Stimulated activated CD4-positive, alpha-beta T cell treated with anti-CD3 and anti-CD28 coated beads, Interleukin-15, amount 100 ng/mL, for 1 hour (primary cell): ENCODE measurements at places on chromosomes 6 and 20.

GRCh38 chr20:36856691-36857635, 19.0 kb upstream of the TLDC2 start:
- DNase-seq, result no peak

- DNase-seq, result no peak
These were observed 6.8 kb upstream of the TSHZ2 start for GRCh38 chr20:52965380-52965779.

DNA sequence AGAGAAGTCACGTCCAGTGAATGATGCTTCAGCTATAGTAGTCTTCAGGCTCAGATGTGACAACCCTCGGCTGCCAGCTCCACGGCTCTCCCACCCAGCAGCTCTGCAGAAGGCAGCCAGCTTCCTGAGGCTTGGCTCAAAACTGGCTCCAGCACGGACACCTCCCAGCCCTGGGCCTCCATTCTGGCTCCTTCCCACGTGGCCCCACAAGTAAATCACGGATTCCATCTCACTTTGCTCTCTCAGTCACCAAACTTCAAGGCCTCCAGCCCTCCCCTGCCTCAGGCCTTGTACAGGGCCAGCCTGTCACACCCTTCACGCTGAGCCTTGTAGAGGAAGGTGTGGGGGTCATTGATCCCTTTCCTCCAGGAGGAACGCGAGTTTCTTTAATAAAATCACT, 55.8 kb downstream of the GTF2H5 start:
- DNase-seq, result no peak

- no peak for DNase-seq
These were observed 54.3 kb downstream of the SERAC1 start for GRCh38 chr6:158113802-158114201.

DNA sequence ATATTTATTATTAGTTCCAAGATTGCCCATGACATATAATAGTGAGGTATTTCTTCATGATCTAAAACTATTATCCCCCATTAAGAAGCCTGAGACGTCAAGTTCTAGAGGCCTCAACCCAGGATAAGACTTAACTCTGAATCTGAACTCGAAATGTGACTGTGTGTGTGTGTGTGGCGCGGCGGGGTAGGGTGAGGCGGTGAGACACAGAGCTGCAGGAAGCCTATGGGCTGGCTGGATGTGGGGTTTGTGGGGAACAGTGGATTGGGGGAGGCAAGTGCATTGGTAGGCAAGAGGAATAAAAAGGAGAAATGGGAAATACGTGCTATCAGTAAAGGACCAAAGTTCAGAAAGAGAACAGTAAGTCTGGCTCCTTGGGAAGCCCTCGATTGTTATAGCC, 66.5 kb upstream of the RNF146 start:
- DNase-seq, result no peak

GRCh38 chr6:152705327-152705726, 7.6 kb downstream of the MYCT1 start:
- DNase-seq, result no peak

GRCh38 chr6:150145830-150146229, 3.0 kb downstream of the PPP1R14C start:
- no peak for DNase-seq

- DNase-seq, result no peak
These were observed 190.8 kb downstream of the BMP7 start for GRCh38 chr20:57075603-57076002.

- DNase-seq, result no peak
These were observed 12.2 kb downstream of the LYRM4 start for GRCh38 chr6:5248302-5249098.

DNA sequence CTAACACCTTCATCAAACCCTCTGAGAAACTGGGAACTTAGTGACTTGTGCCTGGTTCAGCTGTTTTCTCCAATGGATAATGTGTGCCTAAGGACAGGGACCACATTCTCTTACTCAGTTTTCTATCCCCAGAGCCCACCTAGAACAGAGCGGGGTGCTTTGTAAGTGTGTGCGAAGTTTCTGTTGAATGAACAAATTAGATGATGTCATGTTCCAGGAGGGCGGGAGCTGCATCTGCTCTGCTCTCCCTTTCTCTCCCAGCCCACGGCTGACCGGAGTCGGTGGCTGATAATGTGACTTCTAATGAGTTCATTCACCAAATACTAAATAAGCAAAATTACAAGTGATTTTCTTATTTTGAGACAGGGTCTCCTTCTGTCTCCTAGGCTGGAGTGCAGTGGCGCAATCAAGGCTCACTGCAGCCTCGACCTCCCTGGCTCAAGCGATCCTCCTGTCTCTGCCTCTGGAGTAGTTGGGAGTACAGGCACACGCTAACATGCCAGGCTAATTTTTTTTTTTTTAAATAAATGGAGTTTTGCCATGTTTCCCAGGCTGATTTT, 60.7 kb upstream of the FNDC1 start:
- no peak for DNase-seq

DNA sequence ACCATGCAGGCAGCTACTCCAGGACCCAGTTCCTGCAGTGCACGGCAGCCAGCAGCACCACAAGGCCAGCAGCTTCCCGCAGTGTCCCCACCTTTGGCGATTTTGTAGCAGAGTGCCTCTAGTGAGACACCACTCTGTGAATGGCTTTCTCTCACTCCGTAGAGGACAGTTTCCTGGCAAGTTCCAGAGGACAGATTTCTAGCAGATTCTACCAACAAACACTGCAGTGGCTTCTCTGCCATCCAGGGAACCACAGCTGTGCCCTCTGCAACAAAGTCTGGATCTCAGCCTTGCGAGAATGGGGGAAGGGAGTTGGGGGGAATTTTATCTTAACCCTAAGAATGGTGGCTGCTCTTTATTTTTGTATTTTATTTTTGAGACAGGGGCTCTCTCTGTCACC, 28.7 kb downstream of the SNHG17 start:
- no peak for DNase-seq

DNA sequence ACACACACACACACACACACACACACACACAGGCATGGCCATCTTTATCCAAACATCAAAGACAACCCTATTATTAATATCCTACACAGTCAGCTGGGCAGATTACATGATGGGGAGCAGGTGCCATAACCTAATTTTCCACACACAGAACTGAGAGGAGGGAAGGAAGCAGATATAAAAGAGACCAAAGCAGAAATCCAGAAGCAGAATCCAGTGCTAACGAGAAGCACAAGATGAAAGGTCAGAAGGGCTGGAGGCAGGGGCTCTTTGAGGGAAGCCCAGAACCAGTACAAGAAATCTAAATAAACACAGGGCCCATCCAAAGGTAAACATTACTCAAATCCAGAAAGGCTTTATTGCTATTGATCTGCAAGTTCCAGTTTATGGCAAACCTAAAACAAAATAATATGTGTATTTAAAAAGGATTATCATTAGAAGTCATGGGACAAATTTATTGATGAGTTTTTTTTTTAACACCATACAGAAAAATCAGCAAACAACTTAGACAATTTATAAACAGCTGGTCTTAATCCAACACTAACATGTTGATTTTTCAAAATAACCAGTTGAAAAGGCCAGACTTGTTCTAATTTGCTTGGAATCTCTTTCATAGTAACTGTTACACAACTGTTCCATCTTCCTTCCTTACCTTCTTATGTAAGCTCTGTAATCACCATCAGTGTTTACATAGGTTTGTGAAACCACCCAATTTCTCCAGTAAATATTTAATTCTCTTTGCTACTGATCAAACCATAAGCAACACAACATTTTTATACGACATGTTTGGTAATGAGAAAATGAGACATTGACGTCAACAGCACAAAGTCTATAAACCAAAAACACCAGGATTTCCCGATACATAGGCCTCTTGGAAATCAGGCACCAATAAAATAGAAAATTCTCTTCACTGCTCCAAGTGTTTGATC, 34.2 kb downstream of the SLC23A2 start:
- DNase-seq, result no peak

- DNase-seq, result no peak
These were observed 6.4 kb downstream of the PREX1 start for GRCh38 chr20:48821261-48821920.

DNA sequence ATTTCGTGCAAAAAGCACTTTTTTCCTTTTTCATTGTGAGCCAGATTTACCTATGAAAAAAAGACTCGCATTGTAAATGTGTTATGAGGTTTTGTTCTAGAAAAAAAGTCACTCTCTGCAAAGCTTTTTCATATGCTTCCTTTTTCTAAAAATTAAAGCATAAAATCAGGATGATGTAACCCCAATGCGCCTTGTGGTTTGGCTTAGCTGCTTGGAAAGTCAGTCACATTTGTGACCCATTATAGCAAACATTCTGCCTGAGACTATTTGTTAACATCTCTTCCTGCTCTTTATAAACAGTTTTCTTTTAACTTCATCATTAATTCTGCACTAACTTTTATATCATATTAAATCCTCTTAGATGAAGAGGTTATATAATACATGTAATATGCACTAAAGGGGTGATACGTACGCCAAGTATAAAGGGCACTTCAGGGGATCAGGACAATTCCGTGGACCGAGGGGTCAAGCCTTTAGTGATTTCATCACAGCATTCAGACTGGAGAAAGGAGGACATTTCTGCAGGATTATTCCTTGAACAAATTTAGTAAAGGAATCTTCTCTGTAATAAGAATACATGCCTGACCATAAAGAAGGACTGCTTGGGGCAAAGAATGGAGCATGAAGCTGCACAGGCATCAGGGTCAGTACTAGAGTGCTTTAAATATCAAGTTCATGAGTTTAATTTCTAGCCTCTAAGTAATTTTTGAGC, 48.1 kb upstream of the SMLR1 start:
- no peak for DNase-seq

GRCh38 chr20:18197382-18198070, 59.9 kb downstream of the KAT14 start:
- DNase-seq, result no peak

DNA sequence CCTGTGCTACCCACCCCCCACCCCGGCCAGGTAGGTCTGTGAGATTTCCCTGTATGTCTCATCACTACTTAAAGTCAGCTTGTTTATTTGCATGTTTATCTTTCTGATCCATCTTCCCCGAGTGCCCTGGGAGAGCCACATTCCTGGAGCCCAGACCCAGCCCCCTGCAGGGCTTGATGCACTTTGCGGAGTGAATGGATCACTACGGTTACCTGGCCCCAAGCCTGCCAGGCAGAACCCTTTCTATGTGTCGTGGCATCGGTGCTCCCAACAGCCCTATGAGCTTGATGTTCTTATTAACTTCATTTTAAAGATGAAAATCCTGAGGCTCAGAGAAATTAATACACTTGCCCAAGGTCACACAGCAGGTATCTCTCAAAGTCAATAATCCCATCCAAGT, 13.6 kb upstream of the SLCO4A1 start:
- DNase-seq, result no peak

DNA sequence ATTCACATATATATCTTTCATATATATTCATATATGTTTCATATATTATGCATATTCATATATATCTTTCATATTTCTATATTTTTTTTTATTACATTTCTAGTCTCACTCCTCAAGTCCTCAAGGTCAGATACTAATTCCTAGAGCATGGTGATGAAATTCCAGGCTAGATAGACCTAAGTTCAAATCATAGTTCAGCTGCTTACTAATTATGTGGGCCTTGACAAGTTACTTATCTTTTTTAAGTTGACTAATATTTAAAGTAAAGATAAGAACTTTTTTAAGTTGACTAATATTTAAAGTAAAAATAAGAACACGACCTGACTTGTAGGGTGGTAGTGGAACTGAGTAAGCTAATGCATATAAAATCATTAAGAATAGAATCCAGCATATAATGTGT, 495.6 kb upstream of the MAN1A1 start:
- DNase-seq, result no peak

DNA sequence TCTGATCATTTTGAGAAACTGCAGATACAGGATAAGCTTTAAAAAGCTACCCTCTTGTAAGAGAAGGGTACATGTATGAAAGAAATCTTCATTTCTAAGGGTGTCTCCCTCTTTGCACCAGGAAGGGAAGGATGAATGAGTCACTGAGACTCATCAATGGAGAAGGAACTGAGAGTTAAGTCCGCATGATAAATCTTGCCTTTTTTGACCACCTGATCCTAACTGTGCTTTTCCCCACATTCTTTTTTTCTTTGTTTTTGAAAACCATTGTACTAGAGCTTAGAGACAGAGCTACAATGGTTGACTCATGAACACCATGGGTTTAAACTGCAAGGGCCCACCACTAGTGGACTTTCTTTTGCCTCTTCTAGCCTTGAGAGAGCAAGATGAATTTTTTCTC, 353.0 kb upstream of the RGS17 start:
- no peak for DNase-seq

DNA sequence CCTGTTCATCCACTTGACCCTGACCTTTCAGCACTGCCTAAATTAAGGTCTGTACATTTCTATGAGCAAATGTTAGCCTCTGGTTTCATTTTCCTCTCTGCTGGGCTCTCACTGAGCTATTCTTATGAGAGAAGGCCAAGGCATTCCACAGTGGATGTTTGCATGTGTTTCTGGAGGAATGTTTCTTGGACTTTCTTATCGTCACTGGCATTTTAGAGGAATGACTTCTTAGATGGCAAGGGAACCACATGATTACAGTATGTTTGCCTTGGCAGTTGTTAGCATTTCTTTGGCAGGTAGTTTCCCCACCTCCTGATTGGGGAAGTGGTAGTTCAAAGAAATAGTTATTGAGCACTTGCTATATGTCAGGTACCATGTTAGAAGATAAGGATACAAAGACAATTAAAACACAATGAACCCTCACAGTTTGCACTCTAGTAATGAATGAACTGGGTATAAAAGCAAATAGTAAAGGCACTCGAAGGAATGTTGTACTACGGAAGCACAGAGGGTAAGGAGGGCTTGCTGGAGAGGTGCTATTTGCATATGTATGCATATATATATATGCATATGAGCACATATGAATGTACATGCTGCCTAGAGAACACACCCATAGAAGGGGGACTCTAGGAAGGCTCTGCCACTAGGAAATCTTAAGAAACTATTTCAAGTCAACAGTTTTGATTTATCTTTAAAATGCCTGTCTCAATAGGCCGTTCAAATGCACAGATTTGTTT, 307.4 kb downstream of the EYA4 start:
- DNase-seq, result no peak

- DNase-seq, result no peak
These were observed 17.5 kb upstream of the SIRPA start for GRCh38 chr20:1877609-1878200.

- no peak for DNase-seq
These were observed 134.9 kb downstream of the KLHL32 start for GRCh38 chr6:97059473-97059872.

DNA sequence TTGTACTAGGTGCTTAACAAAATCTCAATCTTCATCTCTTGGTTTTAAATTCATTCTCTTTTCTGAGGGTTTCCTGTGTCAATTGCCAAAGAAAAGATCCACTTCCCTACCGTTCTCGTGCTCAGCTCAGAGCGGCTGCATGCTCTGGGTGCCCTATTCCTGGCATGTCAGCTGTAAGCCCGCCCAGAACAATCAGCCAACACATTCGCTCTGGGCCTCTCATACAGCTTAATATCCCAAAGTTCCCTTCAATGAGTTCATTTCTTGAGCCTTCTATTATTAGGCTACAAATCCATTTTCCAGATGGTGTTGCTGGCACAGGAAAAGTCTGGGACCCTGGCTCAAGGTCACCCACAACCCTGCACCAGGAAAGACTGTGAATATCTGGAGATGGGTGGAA, 24.3 kb upstream of the LRFN2 start:
- DNase-seq, result no peak
